ENCODE measurements at places on chromosomes 4 and X. TPM values are rescaled to one million over a fixed set of nuclear protein-coding genes. Genes with fewer than 3 reads are reported as not detected.

DNA sequence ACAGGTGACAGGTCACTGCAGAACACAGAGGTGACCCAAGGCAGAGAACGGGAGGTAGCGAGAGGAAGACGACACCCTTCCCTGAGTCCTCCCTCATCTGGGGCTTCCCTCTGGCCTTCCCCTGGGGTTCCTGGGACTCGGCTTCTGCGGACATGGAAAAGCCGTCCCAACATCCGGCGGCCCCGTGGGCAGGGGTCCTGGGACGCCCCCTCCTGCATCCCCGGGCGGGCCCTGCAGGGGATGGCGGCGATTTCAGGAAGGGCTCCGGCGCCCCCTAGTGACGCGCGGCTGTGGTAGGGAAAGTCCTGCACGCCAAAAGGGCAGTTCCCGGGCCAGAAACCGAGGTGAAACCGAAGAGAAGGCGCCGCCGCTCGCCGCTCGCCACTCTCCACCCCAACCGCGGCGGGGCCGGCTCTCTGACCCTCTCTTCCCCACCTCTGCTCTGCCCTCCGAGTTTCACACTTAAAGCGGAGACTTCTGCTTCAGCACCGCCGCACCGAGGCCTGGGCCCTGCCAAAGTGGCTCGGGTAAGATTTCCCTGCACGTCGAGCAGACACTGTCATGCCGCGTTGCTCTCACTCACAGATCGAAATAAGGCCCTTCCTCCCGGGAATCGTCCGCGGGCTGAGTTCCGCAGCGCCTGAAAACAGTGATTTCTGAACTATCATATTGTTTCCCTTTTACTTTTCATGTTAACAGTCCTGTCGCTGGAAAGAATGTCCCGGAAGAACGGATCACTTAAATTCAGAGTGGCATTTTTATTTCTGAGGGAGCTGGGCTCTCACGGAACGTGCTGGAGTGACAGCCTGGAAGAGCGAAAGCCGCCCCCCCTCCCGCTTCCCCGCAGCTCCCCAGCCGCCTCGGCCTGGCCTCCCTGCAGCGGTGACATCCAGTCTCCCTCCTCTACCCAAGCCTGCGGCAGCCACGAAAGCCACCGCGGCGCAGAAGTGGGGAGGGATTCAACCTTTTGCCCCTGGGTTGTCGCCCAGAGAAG lies 110.6 kb downstream of the DCTD start:
- peak; percentile 78 for ATAC-seq

- ATAC-seq, result no peak
Observed at GRCh38 chr4:41454423-41454822, 83.5 kb upstream of the LIMCH1 start.

The MID1 gene
- 23.4 TPM for total RNA-seq

The CABS1 gene
- not detected for total RNA-seq

The HSFX3 gene
- not detected for total RNA-seq

The ARMCX6 gene
- total RNA-seq, result 18.4 TPM
